ENCODE measurements at places on chromosomes 2 and 18.

DNA sequence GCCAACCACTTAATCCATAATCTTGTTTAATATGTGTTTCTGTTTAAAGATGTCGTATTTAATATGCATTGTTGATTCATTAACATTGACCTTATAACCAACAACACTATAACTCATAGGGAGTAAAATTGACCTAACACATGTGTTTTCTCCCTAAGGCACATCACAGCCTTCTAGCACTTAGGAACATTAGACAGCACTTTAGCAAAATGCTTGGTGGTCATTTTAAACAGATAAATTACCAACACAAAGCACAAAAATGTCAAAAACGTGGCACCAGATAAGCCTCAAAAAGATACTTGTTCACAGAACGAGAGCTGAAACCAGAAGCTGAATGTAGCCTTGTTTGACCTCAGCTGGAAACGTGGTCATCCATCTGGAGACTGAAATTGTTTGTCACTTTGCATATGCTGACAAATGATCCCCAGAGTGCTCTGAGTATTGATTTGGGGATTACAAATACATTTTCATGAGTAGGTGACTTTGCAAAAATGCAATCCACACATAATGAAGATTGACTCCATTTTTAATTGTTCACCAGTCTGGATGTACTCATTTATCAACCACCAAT is 139.2 kb downstream of the CCDC102B start:
- DNase-seq = no peak

DNA sequence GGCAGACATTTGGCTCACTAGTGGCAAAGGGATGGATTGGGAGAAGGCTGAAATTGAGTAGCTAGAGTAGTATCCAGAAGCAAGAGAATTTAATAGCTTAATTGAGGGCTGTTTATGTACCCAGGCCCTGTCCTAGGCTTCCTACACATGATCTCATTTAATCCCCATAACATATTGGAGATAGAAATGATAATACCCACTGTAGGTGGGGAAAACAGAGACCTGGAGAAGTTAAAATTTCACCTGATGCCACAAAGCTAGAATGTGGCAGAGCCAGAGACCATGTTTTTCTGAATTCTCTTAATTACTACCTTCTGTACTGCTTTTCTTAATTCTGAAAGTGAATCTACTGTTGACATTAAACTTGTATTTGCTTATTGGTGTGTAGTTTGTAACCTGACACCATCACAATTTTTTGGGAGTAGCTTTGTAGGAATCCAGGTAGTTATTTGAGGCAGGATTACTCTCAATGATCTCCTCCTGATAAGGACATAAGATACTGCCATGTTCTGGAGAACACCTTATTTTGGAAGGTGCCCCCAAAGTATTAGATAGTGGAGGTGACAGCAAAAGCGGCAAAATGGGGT is 42.2 kb downstream of the RAB10 start:
- DNase-seq = no peak

GRCh38 chr18:62242955-62243354 is 55.9 kb downstream of the RELCH start:
- no peak for DNase-seq

DNA sequence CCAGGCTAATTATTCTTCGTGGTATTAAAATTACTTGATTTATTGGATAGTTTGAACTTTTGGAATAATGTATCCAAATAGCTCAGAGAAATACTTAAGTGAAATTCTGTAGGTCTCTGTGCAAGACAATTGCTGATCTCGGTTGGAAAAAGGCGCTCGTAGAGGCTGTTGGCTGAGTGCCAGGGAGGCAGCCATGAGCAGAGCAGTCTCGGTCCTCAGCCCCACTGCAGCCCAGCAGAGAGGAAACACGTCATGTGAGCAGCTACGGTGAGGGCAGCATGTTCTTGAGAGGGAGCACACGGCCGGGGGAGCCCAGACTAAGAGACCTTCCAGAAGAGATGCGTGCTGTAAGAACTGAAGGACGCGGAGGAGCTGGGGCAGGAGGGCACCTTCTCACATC is 42.5 kb downstream of the DCDC2C start:
- DNase-seq = no peak

DNA sequence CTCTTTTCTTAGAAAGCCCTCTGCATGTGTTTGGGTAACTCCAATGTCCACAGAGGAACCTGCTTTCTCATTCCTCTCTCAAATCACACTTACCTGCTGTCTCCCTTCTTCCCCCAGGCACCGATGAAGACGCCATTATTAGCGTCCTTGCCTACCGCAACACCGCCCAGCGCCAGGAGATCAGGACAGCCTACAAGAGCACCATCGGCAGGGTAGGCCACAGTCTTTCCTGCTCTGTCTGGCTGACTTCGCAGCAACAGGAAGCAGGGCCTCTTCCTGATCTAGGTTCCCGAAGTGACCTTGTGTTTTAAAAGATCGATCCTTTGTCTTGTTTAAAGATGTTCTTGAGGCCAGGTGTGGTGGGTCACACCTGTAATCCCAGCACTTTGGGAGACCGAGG is 25.0 kb upstream of the GMCL1 start:
- DNase-seq = no peak

DNA sequence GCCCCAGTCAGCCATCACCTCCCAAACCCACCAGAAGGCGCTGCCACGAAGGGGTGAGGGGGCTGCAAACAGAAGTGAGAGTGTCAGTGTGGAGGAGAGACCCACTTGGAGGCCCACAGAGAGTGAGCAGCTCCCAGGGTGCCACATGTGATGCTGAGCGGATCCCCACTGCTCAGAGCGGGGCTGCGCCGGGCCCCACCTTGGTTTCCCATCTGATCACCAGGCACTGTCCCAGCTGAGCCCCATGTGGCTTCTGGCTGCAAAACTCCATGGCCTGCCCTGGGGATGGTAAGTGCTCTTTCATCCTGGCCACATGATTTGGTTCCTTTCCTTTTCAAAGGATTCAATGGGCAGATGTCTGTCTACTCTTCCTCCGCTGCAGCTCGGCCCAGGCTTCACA is 23.8 kb downstream of the SNORC start:
- DNase-seq = no peak

DNA sequence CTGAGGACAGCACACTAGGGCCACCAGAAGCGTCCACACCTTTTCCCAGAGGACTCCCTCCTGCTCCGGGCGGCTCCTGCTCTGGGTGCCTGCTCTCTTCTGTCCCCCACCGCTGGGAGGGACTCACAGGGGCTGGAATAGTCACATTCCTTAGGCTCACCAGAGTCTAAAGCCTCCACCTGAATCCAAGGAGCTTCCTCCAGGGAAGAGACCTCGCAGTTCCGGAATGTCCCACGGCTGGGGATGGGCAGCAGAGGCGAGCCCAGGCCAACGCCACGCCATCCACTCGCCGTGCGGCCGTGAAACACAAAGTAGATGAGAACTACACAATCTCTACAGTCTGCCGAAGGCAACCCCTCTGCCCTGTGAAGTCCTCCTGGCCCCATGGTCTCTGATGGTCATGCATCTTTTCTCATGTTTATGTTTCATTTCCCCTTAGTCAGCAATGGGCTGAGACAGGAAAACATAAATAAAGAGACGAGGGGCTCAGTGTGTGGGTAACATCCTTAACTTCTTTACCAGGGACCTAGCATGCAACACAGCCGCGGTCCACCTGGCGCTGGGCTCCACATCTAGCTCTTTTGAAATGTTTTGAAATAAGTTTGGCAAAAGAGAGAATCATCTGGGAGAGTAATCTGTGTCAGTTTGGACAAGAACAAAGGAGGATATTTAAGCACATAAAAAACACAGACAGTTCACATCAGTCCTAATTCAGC is 98.4 kb downstream of the PXDN start:
- no peak for DNase-seq

All from stimulated activated CD4-positive, alpha-beta T cell treated with anti-CD3 and anti-CD28 coated beads, Interleukin-15, amount 100 ng/mL, for 1 hour (primary cell).